Thyroid gland (tissue), 4 donors: ENCODE measurements at places on chromosomes 6 and 20. TPM values are rescaled to one million over a fixed set of nuclear protein-coding genes. Genes with fewer than 3 reads are reported as not detected.

GRCh38 chr20:22217712-22218352 is 366.5 kb downstream of the FOXA2 start:
- DNase-seq, result no peak

- peak; percentile 32 for DNase-seq
These were observed 987 bp downstream of the TMEM181 start for GRCh38 chr6:158560836-158561320.

- no peak for DNase-seq
These were observed 258.7 kb downstream of the DLL1 start for GRCh38 chr6:170032197-170032596.

GRCh38 chr6:16329233-16329632 is 90.8 kb downstream of the GMPR start:
- DNase-seq, result no peak

GRCh38 chr20:34558320-34559218 is at the start of gene MAP1LC3A:
TSS of gene MAP1LC3A (plus strand) at chr20:34558718. CDS start at chr20:34558869, 151 bp downstream.
- peak; percentile 96 for DNase-seq

- DNase-seq, result no peak
These were observed 23.9 kb downstream of the C20orf203 start for GRCh38 chr20:32649697-32650400.

DNA sequence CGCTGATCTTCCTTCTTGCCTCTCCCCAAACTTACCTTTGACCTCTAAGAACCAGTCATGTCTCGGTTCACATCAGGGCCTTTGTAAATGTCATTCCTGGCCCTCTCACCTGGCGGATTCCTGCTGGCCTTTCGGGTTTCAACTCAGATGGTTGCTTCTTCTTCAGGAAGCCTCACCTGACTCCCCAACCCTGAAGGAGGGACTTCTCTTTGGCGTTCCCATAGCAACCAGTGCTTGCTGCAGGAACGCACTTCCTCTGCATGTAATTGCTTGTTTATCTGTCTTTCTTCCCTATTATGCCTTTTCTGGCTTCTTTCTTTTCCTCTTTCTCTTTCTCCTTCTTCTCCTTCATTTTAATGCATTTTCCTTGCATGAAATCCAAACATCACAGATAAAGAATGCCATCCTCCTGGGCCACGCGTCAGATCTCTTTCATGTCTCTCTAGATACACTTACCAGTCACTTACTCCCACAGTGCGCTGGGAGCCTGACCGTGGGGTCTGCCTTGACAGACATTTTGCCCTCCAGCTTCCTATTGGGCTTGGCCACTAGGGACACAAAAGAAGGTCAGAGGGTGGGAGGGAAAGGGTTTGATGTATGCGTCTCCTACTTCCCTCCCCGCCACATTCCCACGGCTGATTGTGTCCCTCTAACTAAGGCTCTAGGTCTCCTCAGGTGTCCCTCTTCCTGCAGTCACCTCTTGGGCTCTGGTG is 295.7 kb upstream of the TSHZ2 start:
- DNase-seq, result no peak

DNA sequence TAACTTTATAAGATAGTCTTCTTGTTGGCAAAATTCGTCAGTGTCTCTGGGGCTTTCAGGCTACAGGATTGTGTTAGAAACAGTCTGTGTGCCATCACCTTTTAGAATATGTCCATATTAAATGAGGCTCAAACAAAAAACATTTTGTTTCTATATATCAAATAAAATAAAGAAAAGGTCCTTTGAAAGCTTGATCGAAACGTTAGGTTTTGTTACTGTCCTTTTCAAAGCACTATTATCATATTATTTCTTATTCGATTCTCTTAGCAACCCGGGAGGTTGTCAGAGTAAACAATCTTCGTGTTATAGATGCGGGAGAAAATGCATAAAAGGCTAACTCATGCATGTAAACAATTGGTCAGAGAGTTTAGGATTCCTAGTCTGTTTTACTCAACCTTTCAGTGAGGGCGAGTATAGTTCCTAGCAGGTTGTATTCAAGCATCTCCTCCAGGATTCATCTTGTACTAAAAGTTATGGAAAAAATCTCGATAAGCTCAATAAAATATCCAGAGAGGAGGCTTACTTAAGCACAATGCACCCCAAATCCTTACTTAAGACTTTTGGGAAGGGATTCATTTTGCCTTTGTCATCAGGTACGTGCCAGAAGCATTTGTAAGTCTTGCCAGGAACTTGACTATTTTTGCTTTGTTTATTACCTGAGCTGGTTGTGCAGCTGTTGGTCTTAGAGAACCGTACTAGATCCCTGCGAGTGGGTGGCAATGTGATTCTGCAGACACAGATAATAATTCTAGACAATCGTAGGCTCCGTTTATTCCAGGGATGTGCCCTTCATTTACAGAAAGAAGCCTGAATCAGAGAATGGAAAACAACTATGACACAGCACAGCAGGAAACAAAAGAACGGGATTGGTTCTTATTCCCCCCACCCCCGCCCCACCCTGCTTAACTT is 159.6 kb upstream of the ZNF217 start:
- DNase-seq, result no peak

DNA sequence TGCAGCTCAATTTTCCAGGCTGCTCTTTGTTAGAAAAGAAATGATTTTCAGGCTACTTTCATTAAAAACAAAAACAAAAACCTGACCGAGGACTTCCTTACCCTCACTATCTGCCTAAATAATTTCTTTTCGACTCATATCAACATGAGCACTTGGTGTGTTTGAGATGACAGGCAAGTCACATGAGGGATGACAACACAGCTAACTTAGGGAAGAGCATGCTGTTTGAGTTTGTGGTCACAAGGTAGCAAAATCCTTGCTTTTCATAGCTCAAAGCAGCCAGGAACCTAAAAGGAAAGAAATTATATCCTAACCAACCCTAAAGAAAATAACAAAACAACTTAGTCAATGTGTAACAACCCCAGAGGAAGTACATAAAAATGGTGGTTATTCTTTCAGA is 459.5 kb downstream of the KIF16B start:
- no peak for DNase-seq

DNA sequence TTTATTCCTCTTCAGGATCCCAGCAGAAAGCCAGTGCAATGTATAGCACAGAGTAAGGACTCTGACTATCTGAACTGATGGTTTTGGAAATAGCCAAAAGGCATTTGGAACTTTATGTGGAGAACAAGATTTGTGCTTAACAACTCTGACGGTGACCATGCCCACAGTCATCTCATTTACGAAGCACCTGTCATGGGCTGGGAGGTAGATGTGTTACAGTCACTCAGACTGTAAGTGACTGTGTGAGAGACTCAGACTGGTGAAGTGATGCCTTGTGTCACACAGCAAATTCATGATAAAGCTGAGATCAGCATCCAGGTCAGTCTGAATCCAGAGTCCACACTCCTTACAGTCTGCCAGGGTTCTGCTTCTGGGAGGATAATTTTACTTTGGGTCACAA is 23.9 kb upstream of the FAM83C start:
- DNase-seq, result no peak

DNA sequence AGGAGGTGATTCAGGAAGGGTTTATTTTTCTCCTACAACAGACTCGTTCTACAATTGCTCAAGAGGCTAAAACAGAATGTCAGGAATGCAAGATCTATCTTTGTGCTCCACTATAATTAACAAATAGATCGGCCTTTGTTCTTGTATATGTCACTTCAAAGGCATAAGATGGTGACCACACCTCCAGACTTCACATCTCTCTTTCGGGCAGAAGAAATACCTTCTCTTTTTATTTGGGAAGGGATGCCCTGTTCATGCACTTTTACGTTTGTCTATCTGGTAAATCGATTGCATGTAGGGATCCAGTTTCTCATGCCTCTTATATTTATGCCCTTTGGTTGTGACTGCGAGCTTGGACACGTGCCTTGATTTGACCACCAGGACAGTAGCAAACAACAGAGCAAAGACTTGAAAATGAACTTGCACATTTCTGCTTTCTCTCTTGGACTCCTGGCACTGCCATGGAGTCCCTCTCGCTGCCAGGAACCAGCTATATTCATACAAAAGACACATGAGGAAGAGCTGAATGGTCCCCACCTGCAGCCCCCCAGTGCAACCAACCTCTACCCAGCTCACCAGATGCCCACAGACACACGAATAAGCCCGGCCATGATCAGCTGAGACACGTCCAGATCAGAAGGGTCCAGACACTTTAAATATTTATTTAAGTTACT is 219.8 kb upstream of the STXBP5 start:
- DNase-seq, result no peak

DNA sequence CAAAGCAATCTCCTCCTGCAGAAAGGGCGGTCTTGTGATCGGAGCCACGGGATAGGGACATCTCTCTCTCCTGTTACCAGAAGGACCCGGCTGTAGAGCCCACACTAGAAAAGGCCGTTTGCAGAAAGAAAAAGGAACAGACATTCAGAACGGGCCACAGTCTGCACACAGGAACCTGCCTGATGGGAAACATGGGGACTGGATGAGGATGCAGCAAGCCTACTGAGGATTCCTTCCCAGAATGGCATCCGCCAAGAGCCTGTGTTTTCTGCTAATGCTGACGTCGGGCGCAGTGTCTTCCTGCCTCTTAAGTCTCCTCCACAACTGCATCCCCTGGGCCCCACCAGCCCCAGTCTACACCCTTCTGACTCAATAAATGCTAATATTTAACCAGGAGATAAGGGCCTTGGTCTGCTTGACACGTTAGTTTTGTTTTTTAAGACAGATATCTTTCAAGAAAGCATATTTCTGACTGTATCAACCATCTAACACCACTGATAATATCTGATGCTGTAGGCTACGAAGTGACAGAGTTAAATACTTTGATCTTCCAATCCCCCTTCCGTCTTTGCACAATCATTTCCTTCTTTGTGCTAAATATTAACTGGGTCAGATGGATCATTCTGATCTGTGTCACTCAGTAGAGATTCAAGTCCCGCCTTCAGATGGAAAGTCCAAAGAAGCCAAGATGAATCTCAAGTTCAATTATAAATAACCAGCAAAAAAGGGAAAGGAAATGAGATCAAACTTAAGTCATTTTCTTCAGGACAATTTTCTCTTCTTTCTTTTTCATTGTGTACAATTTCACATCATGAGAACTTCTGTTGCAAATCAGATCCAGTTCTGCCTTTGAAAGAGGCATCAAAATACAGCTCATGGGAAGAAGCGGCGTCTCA is 20.7 kb downstream of the FAM50B start:
- DNase-seq, result no peak

DNA sequence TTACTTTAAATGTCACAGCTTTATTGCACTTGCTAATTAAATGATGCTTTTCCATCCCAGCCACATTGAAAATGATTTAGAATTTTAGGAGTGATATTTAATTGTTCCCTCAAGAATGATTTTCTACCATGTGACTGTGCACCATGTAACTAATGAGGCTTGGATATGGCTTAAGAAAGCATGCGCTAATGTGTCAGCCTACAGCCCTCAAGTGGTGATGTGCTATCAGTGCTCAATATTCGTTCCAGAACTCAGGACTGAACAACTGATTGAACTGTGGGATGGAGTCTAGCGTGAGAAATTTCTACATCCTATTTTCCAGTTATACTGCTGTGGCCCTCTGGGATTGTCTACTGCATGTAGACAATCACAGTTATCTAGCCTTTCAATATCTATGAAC is 71.5 kb downstream of the PKIB start:
- DNase-seq, result no peak

The SLC17A4 gene
- not detected for total RNA-seq

The PI16 gene
- total RNA-seq, result 22.9 TPM

The ANKEF1 gene
- total RNA-seq, result 11.7 TPM

The GDAP1L1 gene
- total RNA-seq, result not detected

The KIF6 gene
- 1.1 TPM for total RNA-seq

The GNRH2 gene
- 1.6 TPM for total RNA-seq

The LY6G6D gene
- total RNA-seq, result not detected
